Endodermal cell (in vitro differentiated cells): ENCODE measurements at places on chromosomes 2 and 18. TPM values are rescaled to one million over a fixed set of nuclear protein-coding genes. Genes with fewer than 3 reads are reported as not detected.

DNA sequence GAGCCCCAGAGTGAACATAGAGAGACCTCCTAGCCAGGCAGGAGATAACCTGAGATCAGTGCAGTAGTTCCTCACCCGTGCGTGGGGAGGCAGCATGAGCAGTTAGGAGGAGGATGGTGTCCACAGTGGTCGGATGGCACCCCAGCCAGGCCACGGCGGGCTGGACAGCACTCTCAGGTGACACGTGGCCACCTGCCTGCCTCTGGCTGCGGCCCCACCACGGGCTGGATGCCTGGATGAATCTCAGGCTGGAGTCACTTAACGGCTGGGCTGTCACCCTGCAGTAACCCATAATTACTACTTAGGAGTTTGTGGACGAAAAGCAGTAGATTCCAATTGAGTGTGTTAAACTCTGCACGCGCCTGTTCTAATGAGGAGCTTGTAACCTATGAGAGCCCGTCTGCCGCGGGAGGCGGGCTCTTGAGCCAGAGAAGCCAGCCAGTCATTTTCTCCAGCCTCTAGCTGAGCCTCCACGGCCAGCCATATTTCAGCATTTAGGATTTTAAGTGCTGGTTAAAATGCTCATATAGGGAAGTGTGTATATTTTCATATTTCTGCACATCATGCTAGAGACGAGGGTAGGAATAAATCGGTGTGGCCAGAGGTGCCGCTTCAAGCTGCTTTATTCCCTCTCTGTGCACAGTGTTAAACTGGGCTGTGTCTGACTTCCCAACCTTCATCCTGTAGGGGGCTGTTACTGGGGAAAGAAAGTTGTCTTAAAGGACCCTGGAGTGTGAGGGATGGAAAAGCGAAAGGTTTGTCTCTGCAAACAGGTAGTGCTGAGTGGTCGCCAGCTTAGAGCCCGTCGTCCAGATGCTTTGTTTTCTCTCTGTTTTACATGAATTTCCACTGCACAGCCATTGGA is 144.0 kb downstream of the GLI2 start:
- no peaks in the 10 kb centered on the region for H3K27me3 ChIP-seq
- H3K4me3 ChIP-seq: no peak overlapping the region
- H3K27ac ChIP-seq: peak overlapping the region; percentile 84
- H3K36me3 ChIP-seq: no peaks in the 10 kb centered on the region
- DNase-seq: no peak

DNA sequence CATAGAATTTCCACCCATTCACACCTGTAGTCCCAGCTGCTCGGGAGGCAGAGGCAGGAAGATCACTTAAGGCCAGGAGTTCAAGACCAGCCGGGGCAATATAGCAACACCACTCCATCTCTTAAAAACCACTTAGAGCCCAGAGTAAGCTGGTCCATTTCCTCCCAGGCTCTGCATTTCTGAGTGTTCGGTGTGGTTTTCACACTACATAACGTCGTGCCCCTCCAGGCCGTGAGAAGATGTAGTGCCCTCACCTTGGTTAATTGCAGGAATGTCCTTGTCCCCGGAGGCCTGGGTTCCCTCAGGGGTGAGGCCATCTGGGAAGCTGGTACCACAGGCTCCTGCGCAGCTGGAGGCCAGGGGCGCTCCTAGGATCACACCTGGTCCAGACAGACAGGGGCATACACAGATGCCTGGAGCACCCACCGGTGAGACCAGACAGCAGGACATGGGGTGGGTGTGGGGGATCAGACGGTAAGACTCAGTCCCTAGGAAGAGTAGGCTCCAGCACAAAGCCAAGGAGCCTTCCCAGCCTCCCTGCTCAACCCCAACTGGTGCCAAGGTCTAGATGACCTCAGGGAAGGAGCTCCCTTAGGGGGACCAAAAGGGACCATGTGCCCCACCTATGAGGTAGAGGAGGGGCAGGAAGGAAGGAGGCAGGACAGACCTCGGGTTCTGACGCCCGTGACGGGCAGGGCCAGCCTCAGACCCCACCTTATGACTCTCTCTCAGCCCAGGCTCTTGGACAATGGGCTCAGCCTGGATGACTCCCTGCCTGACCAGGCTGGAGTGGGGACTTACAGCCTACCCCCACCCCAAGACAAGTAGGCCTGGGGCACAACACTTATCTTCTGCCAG is 752 bp downstream of the ASTL start:
- H3K4me1 ChIP-seq: no peaks in the 10 kb centered on the region
- H3K27me3 ChIP-seq: no peaks in the 10 kb centered on the region
- no peak overlapping the region for H3K4me3 ChIP-seq
- no peak for DNase-seq
- H3K36me3 ChIP-seq: no peaks in the 10 kb centered on the region

DNA sequence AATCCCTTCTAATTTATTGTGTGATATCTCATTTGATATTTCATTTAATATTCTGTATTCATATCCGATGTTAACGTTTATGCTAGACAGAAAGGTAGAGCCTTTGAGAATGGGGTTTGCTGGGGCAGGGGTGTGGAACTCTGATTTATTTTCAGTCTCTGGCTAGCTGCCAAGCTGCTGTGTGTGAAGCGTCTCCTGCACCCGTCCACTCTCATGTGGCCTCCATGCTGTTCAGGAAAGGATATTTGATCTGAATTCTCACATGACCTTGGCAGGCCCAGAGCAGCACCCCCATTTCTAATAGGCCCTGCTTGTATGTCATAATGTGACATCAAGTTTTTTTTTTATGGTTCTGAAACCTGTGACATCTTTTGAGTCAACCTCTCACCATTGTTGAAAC is 1.6 kb downstream of the IL1R1 start:
- no peaks in the 10 kb centered on the region for H3K36me3 ChIP-seq
- no peaks in the 10 kb centered on the region for H3K4me1 ChIP-seq
- no peak for DNase-seq
- H3K27ac ChIP-seq: no peak overlapping the region
- peak overlapping the region; percentile 80 for H3K4me3 ChIP-seq
- H3K27me3 ChIP-seq: peaks cover 24% of the 10 kb centered on the region

- no peaks in the 10 kb centered on the region for H3K36me3 ChIP-seq
- no peak overlapping the region for H3K27ac ChIP-seq
- DNase-seq: peak; percentile 38
- no peak overlapping the region for H3K4me3 ChIP-seq
- no peaks in the 10 kb centered on the region for H3K27me3 ChIP-seq
- no peaks in the 10 kb centered on the region for H3K4me1 ChIP-seq
Observed at GRCh38 chr2:30732876-30733275, 74.4 kb downstream of the CAPN13 start.

- no peak overlapping the region for H3K4me3 ChIP-seq
- no peak overlapping the region for H3K27ac ChIP-seq
- no peaks in the 10 kb centered on the region for H3K4me1 ChIP-seq
- peaks cover 59% of the 10 kb centered on the region for H3K27me3 ChIP-seq
- DNase-seq: no peak
Observed at GRCh38 chr2:73701968-73702665, 35.0 kb downstream of the TPRKB start.

DNA sequence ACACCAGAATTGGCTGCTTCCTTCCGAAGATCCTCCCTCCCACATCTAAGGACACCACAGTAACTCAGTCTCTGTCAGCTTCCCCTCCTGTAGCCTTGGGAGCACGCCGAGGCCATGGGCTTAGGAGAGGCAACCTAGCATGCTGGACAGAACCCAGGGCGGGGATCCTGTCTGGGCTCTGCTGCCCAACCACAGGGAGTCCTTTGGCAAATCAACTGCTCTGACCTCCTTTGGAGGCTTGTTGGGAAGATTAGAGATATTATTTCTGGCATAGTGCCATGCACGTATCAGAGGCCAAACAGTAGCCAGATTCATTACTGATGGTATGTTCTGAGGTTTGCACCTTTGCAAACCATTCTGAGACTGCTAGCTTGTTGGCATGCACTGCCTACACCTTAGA is 262.7 kb upstream of the EPAS1 start:
- H3K4me3 ChIP-seq: no peak overlapping the region
- H3K4me1 ChIP-seq: no peaks in the 10 kb centered on the region
- DNase-seq: no peak
- H3K27me3 ChIP-seq: no peaks in the 10 kb centered on the region

DNA sequence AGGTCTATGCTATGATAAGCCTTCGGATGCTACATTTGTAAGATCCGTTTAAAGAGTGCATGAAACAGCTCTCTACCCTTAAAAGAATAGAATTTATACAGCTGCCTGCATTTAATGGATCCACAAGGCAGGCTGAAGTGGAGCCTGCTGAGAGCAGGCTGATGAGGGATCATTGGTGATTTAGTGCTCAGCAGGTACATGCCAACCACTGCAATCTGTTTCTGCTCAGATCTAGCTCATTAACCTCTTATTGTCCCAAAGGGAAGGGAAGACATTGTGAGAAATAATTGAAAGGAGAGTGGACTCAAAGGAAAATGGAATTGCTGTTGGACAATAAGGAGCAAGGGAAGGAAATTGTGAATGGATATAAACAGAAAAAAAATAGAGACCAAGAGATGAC is 822.6 kb downstream of the TRIB2 start:
- H3K36me3 ChIP-seq: no peaks in the 10 kb centered on the region
- DNase-seq: no peak
- H3K27me3 ChIP-seq: no peaks in the 10 kb centered on the region

- peak; percentile 63 for DNase-seq
- no peak overlapping the region for H3K4me3 ChIP-seq
- H3K36me3 ChIP-seq: no peaks in the 10 kb centered on the region
- H3K27ac ChIP-seq: no peak overlapping the region
Observed at GRCh38 chr2:232439758-232440135, 16.2 kb upstream of the ALPI start.

GRCh38 chr2:60707750-60708371 is 48.2 kb upstream of the PAPOLG start:
- H3K27me3 ChIP-seq: peaks cover 13% of the 10 kb centered on the region
- H3K4me3 ChIP-seq: no peak overlapping the region
- H3K36me3 ChIP-seq: no peaks in the 10 kb centered on the region
- peak; percentile 65 for DNase-seq

DNA sequence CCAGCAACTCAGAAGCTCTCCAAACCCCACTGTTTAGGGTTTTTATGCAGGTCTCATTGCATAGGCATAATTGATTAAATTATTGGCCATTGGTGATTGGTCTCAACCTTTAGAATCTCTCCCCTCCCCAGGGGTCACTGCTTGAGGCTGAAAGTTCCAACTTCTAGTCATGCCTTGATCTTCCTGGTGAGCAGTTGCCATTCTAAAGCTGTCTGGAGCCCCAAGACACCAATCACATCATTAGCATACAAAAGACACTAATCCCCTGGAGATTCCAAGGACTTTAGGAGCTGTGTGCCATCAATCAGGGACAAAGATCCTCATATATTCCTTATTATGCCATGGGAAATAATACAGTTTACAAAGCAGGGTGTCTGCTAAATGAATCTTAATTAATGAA is 863.4 kb upstream of the KLHL29 start:
- no peak overlapping the region for H3K27ac ChIP-seq
- peak overlapping the region; percentile 78 for H3K4me3 ChIP-seq
- H3K4me1 ChIP-seq: peaks cover 12% of the 10 kb centered on the region
- peak; percentile 55 for DNase-seq
- no peaks in the 10 kb centered on the region for H3K36me3 ChIP-seq

DNA sequence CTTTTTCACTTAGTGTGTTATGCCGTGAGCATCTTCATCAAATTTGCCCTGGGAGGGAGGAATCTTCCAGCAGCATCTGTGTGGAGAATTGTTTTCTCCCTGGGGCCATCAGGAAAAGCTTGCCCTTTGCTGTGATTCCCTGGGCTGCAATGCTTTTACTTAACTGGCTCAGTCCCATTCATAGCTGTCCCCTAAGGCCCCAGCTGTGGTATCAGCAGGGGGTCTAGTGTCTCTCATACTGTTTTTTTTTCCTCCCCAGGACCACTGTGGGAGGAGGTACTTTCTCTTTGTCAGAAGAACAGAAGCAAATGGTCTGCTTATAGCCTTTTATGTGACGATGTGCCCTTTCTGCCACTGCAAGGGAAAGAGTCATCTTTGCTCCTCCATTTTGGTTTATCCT is 176.8 kb upstream of the CELF4 start:
- H3K27ac ChIP-seq: no peak overlapping the region
- H3K4me1 ChIP-seq: no peaks in the 10 kb centered on the region
- DNase-seq: peak; percentile 70
- no peak overlapping the region for H3K4me3 ChIP-seq

GRCh38 chr2:16196687-16197503 is 256.5 kb downstream of the MYCN start:
- no peaks in the 10 kb centered on the region for H3K36me3 ChIP-seq
- H3K27me3 ChIP-seq: no peaks in the 10 kb centered on the region
- DNase-seq: no peak
- no peaks in the 10 kb centered on the region for H3K4me1 ChIP-seq
- no peak overlapping the region for H3K4me3 ChIP-seq

DNA sequence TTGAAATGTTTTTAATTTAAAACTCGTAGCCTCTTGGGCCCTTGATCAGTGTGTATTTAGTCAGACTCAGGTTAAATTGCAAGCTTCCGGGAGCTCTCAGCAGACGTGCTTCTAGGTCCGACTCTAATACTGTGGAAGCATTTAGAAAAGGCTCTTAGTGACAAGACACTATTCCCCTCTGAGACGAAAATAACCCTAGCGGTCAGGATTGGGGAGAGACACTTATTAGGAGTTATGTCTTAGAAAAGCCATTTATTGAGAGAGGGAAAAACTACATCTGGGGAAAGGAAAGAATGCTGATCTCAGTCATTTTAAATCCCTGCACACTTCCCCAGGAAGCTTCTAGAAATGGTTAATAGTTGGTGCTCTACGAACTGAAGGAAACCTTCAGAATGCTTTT is 110.5 kb upstream of the NCK2 start:
- DNase-seq: no peak
- no peaks in the 10 kb centered on the region for H3K4me1 ChIP-seq
- no peak overlapping the region for H3K4me3 ChIP-seq
- H3K36me3 ChIP-seq: no peaks in the 10 kb centered on the region

DNA sequence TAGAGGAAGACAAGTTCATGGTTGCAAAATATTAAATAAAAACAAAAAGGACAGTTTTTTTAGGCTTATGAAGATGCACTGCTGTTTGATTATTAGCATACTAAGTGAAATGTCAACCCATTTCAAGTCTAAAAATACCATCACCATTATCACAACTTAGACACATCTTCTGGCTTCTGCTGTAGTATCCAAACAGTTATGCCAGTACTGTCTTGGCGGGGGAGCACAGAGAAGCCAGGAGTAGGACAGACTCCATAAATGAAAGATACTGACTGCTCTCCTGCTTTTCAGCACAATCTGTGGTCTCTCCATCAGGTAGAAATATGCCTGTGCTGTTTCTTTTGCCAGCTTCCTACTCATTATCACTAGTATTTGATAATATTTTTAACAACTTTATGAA is 179.2 kb upstream of the DSEL start:
- H3K36me3 ChIP-seq: no peaks in the 10 kb centered on the region
- no peak for DNase-seq
- no peaks in the 10 kb centered on the region for H3K27me3 ChIP-seq
- no peaks in the 10 kb centered on the region for H3K4me1 ChIP-seq
- no peak overlapping the region for H3K4me3 ChIP-seq
- no peak overlapping the region for H3K27ac ChIP-seq

- DNase-seq: no peak
- no peak overlapping the region for H3K4me3 ChIP-seq
- no peaks in the 10 kb centered on the region for H3K36me3 ChIP-seq
- no peaks in the 10 kb centered on the region for H3K4me1 ChIP-seq
- H3K27me3 ChIP-seq: peaks cover 4% of the 10 kb centered on the region
- H3K27ac ChIP-seq: no peak overlapping the region
Observed at GRCh38 chr2:200592406-200593075, 6.7 kb downstream of the AOX1 start.

Gene IL1R2
- total RNA-seq: 0.73 to 1.1 TPM in 2 of 3 replicates, not detected in the other

Gene NLRC4
- total RNA-seq: not detected in 2 replicates

Gene HOXD8
- total RNA-seq: 0.31 TPM in 1 of 3 replicates, not detected in the others

Gene COL3A1
- total RNA-seq: not detected in 3 replicates

Gene GFPT1
- total RNA-seq: 74.3 and 79.8 TPM in 2 replicates
